IPS DF 6.9 (cell line): ENCODE measurements at places on chromosomes 2 and 18.

- DNase-seq = no peak
These were observed 65.9 kb upstream of the ITM2C start for GRCh38 chr2:230798769-230799399.

GRCh38 chr18:77708826-77709506, 459.3 kb downstream of the GALR1 start:
- DNase-seq = no peak

GRCh38 chr2:234930397-234930796, 21.4 kb upstream of the SH3BP4 start:
- no peak for DNase-seq

- DNase-seq = no peak
These were observed 561.4 kb upstream of the LINC00305 start for GRCh38 chr18:64710105-64710861.

DNA sequence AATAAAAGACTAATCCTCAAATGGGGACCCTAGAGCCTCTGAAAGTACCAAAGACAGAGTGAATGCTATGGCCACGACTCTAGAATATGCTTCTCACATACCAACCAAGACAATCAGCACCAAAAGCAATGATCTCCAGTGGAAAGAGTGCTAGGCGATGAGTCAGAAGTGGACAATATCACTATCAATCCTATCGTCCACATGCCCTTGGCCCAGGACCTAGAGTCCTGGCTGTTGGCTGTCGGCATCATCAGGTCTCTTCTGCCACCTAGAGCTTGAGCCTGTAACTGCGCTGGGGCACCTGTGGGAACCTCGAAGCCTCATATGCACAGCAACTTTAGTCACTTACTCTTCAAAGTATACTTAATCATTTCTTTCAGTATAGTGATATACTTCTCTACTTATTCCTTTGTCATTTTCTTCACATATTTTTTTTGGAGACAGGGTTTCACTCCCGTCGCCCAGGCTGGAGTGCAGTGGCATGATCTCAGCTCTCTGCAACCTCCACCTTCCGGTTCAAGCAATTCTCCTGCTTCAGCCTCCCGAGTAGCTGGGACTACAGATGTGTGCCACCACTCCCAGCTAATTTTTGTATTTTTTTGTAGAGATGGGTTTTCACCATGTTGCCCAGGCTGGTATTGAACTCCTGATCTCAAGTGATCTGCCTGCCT, 29.7 kb downstream of the NOL10 start:
- peak; percentile 9 for DNase-seq

DNA sequence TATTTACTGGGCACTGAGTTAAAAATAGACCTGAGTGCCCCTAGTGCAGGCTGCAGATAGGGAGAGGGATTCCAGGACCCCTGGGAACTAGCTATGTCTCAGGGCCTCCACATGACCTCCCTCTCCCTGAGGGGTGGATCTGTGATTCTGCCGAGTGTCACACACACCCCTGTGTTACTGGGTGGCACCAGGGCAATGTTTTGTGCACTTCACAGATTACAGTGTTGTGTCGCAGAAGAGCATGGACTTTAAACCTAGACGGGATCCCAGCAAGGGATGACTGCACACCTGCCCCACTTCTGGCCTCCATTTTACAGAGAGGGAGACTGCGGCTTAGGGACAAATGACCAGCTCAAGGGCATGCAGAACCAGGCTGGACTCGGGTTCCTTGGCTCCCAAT, 65.6 kb downstream of the ZFP36L2 start:
- no peak for DNase-seq

DNA sequence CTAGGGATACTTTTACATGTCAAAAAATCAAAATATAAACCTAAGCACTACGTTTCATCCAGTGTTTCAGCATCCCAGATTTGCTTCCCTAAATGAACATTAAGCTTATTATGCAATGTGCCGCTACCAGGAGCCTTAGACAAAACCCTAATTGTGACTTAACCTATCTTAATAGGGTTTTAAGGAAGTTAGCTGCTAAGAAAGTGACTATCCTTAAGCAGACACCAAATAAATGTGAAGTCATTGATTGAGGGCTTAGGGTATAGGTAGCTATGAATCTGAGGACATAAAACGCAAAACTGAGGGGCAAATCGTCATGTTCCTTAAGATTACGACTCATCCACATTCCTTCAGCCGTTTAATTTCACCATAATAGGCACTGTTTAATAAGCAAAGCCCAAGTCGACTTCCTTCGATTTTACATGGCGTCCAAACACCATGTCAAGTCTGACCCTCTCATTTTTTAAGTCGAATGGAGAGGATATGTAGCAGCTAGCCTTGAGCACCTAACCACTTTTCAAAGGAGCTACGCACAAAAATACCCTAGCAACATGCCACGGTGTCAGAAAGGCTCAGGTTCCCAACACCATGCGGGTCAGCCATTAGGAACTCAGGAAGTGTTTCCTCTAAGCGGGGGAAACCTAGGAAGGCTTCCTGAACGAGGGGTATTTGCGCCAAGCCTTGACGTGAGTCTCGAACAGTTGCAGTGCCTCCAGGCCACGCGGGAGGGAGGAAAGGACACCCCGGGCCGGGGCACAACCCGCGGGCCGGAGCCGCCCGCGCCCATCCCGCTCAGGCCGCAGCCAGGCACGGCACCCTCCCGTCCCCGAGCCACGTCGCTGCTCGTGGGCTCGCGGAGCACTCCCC, 1.0 kb downstream of the HDLBP start:
- DNase-seq = no peak

GRCh38 chr2:139850254-139850890, 1070.2 kb upstream of the NXPH2 start:
- no peak for DNase-seq

DNA sequence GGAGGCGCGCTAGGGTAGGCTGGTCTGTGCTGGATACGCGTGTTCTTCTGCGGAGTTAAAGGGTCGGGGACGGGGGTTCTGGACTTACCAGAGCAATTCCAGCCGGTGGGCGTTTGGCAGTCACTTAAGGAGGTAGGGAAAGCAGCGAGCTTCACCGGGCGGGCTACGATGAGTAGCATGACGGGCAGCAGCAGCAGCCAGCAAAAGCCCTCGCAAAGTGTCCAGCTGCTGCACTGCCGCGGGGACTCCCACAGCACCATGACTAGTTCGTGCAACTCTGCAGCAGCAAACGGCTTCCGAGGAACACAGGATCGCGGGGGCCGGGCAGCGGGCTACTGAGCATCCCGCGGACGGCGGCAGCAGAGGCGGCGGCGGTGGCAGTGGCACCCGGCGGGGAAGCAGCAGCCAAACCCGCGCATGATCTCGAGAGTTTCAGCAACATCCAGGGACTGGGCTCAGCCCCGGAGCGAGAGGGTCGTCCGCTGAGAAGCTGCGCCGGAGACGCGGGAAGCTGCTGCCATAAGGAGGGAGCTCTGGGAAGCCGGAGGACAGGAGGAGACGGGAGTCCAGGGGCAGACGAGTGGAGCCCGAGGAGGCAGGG, 368 bp downstream of the TMEFF2 start:
- DNase-seq = no peak

GRCh38 chr2:235537186-235537585, 43.3 kb downstream of the AGAP1 start:
- no peak for DNase-seq

- no peak for DNase-seq
These were observed 127.9 kb upstream of the ST6GAL2 start for GRCh38 chr2:107013884-107014283.

DNA sequence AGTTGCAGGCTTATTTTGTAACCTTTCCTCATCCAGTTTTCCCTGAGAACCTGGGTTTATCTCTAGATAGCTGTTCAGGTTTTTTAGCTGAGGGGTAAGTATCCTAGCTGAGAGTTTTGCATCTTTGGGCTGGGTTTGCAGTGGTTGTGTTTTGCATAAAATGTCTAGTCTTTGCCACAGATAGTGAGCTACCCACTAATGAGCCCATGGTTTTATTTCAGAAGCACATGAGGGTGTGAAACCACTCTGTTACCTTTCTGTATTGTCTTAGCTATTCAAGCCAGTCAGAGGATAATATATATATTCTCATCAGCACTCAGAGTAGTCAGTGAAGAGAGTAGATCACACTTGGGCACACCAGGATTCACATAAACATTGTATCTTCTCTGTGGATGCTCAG, 24.6 kb upstream of the TXNDC2 start:
- DNase-seq = no peak

- no peak for DNase-seq
These were observed 127.3 kb upstream of the PIEZO2 start for GRCh38 chr18:11276678-11277077.

DNA sequence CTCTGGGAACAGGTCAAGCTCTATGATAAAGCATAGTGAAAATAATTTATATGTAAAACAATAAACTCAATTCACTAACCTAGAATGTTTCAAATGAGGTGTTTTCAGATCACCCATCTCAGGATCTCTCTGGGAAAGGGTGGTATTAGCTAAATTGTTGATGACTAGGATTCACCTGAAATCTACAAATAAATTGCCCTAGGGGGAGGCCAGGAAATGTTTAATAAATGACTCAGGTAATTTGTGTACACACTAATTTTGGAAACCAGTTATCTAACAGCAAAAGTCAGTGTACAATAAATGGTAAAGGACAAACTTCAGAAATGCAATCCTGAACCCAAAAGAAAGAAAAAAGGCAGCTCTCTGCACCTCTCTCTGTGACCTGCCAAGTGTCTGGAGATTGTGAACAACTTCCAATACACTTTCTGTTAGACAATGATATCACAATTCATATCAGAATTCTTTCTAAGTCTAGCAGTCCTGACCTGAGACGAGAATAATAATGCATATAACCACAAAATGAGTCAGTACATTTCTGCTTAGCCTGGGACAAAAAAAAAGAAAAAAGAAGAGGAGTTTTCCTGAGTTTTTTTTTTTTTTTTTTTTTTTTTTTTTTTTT, 760.0 kb downstream of the EPHA4 start:
- no peak for DNase-seq

DNA sequence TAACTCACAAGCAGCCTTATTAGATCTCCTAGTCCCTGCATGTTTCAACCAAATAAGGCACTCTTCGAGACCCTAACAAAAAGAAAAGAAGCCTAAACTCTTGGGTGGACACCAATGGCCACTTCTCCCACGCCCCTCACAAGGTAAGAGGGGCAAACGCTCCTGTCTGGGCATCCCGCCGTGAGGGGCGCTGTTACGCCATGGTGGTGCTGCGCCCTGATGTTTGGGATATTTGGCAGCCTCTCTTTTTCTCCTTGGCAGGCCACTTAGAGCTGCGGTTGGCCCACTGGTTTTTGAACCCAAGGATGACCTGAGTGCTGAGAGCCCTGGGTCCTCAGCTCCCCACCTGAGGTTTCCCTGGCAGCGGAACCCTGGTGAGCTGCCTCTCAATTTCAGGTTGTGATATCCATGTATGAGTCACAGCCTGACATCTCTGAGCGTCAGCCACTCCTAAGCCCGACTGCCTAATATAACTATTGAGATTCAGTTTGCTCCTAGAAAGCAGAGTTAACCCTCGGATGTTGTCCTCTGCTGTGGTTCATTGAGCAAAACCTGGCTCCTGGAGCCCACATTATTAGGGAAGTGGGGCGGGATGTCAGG, 103.3 kb downstream of the COL6A3 start:
- no peak for DNase-seq

- DNase-seq = no peak
These were observed 467.2 kb downstream of the NRXN1 start for GRCh38 chr2:50564766-50565165.

DNA sequence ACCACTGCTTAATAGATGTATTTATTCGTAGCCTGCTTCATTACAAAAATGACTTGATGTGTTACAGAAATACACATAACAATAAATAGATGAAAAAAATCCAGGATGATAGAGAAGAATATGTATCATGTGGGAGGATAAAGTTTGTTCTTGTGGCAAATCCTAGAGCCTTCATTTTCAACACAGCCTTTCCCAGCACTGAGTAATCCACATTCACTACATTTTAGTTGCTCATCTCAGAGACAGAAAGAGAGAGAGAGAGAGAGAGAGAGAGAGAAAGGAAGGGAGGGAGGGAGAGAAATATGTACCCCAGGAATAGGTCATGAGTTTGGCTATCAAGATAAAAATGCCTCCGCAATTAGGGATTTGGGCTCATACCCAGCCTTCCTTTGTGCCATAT, 144.3 kb downstream of the RBMS1 start:
- no peak for DNase-seq

GRCh38 chr2:118309257-118309945, 221.1 kb downstream of the INSIG2 start:
- DNase-seq = no peak

- no peak for DNase-seq
These were observed 47.9 kb downstream of the EML6 start for GRCh38 chr2:54771166-54771885.

DNA sequence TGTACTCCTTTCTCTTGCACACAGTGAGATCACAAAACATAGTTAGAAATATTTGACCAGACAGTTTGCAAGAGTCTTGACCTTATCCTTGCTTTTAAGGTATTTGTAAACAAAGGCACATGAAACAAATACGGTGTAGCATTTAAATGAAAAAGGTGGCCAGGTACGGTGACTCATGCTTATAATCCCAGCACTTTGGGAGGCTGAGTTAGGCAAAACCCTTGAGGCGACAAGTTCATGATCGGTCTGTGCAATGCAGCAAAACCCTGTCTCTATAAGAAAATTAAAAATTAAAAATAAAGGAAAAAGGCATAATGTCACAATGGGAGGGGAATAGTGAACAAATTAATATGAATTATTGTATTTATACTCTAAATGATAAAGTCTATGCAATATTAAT, 109.5 kb upstream of the PIK3C3 start:
- no peak for DNase-seq

GRCh38 chr18:36392164-36392978, 94.9 kb downstream of the FHOD3 start:
- DNase-seq = no peak
